ENCODE measurements at places on chromosomes 3 and 15.

- DNase-seq = no peak
Observed at GRCh38 chr3:33149342-33149741, 35.5 kb downstream of the CRTAP start.

- DNase-seq = no peak
Observed at GRCh38 chr3:162729686-162730085, 1233.1 kb downstream of the OTOL1 start.

GRCh38 chr15:41572866-41573265 is 13.9 kb downstream of the TYRO3 start:
- DNase-seq = no peak

DNA sequence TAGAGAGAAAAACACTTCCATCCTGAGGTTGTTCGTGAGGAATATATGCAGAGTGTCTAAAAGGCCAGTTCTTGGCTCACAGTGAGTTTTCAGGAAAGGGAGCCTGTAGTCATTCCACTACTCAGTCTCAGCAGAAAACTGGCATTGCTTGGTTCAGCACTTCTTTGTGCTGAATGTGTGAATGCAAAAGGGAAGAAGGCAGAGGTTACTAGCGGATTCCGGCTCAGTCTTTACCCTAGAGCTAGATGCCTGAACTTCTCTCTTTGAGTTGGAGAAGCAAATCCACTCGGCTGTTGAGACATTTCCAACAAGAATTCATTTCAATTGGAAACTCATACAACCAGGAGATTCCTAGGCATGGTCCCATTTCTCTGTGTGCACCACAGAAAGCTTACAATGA is 23.1 kb upstream of the FRMD4B start:
- DNase-seq = no peak

- DNase-seq = no peak
Observed at GRCh38 chr15:43277231-43277823, 10.6 kb upstream of the TGM5 start.
